ENCODE measurements at places on chromosomes 7 and 10.

- DNase-seq, result no peak
Measured at GRCh38 chr10:44249490-44249889, 135.4 kb downstream of the CXCL12 start.

DNA sequence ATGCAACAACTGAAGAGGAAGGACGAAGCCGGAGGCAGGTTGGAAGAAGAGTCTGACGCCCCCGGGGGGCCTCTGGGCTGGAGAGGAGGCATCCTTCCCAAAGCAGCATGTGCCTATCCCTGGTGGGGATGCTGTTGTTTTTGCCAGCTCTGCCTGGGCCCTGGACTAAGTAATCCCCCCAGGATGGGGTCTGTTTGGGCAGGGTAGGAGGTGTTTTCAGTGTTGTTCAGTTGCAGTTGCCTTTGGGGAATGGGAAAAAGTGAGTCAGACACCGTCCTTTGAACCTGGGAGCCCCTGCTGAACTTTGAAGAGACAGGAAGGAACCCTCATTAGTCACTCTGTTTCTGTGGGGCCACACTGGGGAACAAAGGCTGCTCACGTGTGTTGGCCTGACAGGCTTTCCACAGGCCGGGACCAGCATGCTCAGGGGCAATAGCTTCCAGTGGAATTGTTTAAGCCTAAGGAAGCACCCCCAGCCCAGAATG lies 35.2 kb upstream of the GDF10 start:
- peak; percentile 48 for DNase-seq

GRCh38 chr7:140059273-140060242 lies 3.2 kb downstream of the PARP12 start:
- peak; percentile 4 for DNase-seq

- no peak for DNase-seq
Measured at GRCh38 chr7:21923658-21924057, 22.0 kb downstream of the CDCA7L start.

GRCh38 chr7:5414916-5415315 lies 8.7 kb downstream of the TNRC18 start:
- no peak for DNase-seq

- DNase-seq, result no peak
Measured at GRCh38 chr10:58400609-58401008, 15.4 kb downstream of the TFAM start.

DNA sequence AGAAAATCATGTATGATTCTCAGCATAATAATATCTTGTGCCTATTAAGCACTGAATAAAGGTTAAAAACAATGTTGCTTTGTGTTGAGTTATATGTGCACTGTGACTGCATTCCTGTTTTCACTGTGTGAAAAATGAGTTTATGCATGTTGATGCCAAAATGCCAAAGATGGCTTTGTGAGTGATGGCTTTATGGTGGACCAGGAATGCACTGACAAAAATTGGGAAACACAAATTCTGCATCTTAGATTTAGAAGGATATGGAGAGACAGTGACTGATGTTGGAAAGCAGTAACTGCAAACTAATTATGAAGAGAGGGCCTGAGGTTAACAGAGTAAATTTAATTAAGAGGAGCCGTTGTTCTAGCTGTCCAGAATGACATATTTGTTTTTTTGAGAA lies 440.4 kb downstream of the KIF20B start:
- no peak for DNase-seq

GRCh38 chr7:50591480-50592438 lies 26.6 kb upstream of the DDC start:
- no peak for DNase-seq

DNA sequence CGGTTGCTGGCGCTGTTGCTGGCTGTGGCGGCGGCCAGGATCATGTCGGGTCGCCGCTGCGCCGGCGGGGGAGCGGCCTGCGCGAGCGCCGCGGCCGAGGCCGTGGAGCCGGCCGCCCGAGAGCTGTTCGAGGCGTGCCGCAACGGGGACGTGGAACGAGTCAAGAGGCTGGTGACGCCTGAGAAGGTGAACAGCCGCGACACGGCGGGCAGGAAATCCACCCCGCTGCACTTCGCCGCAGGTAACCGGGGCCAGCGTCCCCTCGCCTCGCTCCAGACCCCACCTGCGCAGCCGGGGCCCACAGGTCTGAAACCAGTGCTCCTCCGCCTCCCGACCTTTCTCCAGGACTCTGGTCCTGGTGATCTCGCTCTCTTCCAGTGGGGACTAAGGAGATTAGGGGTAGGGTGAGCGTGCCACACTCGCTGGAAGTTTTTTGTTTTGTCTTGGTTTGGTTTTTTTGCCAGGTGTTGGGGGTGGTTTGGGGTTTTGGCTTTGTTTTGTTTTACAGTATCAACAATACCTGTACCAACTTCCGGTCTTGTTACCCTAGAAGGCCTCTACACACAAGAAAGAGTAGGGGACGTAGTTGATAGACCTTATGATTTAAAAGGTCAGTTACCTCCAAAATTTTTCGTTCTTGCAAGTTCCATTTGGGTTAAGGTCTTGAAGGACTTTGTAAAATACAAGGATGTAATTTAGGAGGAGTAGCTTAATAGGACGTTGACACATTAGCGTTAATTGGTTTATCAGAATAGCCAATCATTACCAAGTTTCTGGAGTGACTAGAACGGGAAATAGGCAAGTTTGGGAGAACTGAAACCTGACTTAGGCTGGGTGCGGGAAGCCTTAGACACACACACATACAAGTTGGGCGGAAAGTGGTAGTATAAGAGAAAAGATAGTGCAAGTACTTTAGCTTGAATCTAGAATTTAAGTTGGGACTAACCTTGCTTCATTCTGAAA lies 704 bp downstream of the TNKS2 start:
- DNase-seq, result peak; percentile 12

GRCh38 chr7:8433477-8434289 lies at the start of gene NXPH1:
Gene NXPH1 (plus strand): TSS chr7:8433609.
- no peak for DNase-seq

- no peak for DNase-seq
Measured at GRCh38 chr7:71768450-71768849, 636.5 kb downstream of the GALNT17 start.

DNA sequence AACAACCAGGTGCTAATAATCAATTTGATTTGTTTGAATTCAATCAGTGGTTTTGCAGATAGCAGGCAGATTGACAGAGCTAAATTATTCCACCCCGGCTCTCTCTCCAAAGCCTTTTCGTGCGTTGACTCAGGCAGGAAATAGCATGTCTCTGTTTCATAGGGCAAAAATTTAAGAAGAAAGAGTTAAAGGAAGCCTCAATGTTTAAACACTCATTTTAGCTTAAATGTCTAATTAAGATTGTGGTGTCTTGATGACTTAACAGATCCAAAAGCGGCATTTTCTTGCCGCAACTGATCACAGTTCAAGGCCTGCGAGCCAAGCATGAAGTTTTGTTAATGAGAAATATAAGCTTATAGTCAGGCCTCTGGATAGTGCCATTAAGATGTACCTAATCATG lies 1051.1 kb upstream of the AUTS2 start:
- DNase-seq, result no peak

Measured in stimulated activated CD8-positive, alpha-beta memory T cell treated with anti-CD3 and anti-CD28 coated beads, Interleukin-15, amount 100 ng/mL, for 48 hours (primary cell).